ENCODE measurements at places on chromosomes 7 and 10.

DNA sequence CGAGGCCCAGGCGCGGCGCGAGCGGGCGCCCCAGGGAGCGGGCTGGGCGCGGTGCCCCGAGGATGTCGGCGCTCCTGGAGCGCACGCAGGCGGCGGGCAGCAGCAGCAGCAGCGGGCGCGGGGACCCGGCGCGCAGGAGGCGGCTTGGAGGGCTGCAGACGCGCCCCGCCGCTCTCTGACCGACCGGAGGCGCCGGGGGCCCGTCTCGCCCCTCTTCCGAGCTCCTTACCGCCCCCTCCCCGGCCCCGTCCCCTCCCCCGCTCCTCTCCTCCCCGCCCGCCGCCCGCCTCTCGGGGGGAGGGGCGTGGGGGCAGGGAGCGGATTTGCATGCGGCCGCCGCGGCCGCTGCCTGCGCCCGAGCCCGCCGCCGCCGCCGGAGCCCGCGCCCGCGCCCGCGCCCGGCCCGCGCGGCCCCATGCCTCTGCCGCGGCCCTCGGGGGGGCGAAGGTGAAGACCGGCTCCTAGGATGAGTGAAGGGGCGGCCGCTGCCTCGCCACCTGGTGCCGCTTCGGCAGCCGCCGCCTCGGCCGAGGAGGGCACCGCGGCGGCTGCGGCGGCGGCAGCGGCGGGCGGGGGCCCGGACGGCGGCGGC, at the start of gene NRG3:
NRG3 (plus strand) TSS at position 320 of the 592 bp plus-strand sequence.
- no peak for DNase-seq

GRCh38 chr7:137789215-137789882, 57.4 kb downstream of the DGKI start:
- DNase-seq: no peak

- DNase-seq: no peak
Observed at GRCh38 chr10:130740166-130740565, 571.4 kb downstream of the TCERG1L start.

- no peak for DNase-seq
Observed at GRCh38 chr7:1493129-1493528, 11.1 kb downstream of the INTS1 start.

- DNase-seq: no peak
Observed at GRCh38 chr10:65501259-65501658, 1424.6 kb upstream of the LRRTM3 start.
